CD4-positive, alpha-beta T cell treated with Interleukin-4 for 4 hours (primary cell): ENCODE measurements at places on chromosomes 2 and 18.

- no peak for DNase-seq
Observed at GRCh38 chr2:147100406-147101035, 744.3 kb upstream of the ACVR2A start.

- no peak for DNase-seq
Observed at GRCh38 chr2:8478471-8478793, 203.4 kb upstream of the ID2 start.

GRCh38 chr2:106057206-106057605 is 136.9 kb downstream of the UXS1 start:
- DNase-seq = peak; percentile 82

DNA sequence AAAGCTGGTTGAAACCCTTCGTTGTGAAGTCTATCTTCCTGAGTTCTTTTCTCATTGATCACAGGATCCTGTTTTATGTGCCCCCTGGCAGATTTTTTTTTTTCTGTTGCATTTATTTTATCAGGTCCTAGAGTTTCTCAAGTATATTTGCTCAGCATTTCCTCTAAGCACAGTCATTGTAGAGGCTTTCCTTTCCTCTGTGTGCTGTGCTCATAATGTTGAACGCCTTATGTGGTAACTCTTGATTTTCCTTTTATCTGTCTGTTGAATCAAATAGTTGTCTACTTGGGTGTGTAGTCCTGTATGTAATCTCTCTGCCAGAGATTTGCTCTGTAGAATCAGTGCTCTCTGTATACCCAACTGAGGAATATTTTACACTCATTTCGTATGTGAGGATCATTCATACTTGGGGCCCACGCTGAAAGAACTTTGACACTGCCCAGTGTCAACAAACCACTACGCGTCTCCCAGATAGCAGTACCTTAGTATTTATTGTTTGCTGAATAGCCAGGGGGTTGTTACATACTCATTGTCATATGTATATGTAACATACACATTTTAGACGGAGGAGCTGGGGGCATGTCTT is 118.2 kb downstream of the CTNNA2 start:
- DNase-seq = no peak

- DNase-seq = peak; percentile 68
Observed at GRCh38 chr2:25672494-25673299, 680 bp downstream of the DTNB start.

DNA sequence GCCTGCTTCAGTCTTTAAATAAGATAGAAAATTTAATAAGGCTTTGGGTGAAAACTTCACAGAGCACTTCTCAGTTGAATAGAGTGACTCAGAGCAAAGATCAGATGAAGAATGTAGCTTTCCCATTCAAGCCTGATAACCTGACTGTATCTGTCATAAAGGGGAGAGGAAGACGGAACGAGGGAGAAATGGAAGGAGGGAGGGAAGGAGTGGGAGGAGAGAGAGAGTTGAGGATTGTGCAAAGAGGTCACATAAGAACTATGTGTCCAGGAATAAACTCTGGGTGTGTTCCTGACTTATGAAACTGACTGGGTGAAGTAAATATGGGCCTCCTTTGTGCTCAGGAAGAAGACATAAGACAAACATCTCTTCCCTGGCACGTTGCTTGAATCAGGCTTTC is 385.5 kb downstream of the LPIN1 start:
- DNase-seq = no peak

DNA sequence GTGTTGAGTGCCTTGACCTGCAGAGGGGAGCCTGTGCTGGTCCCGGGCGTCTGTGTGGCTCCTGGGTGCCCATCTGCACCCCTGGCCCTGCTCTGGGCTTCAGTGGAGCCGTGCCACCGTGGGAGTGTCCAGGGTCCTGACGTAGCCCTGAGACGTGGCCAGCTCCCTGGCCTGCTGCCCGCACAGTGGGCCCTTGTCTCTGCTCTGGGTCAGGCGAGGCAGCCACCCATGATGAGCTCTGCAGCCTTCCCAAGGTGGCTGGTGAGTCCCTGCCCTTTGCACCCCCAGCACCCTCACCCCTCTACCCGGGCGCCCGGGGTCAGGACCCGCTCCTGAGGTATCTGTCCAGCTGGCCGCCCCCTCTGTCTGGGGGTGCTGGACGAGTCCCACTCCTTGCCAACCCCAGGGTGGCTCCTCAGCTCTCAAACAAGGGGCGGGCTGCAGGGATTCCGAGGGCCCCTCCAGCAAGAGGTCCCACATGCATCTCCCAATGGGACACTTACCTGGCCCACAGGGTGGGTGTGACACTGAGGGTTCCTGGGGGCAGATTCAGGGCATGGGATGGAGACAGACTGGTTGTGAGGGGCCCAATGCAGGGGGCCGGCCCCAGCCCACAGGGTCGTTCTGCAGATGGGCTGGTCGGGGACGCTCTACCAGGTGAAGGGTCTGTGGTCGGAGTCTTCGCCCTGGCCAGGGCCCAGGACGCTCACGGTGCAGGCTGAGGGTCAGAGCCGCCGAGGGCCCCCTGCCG is 2.4 kb downstream of the NEU4 start:
- no peak for DNase-seq

- DNase-seq = no peak
Observed at GRCh38 chr2:3449936-3450335, 69.4 kb downstream of the ADI1 start.
